Thymus (tissue), 14 donors: ENCODE measurements at places on chromosomes 11 and 22. TPM values are rescaled to one million over a fixed set of nuclear protein-coding genes. Genes with fewer than 3 reads are reported as not detected.

- H3K36me3 ChIP-seq: no peaks in the 10 kb centered on the region
- no peaks in the 10 kb centered on the region for H3K4me1 ChIP-seq
- DNase-seq: no peak
- peaks cover 29% of the 10 kb centered on the region for H3K27me3 ChIP-seq
Measured at GRCh38 chr22:39270280-39270679, 25.5 kb upstream of the PDGFB start.

GRCh38 chr11:94897330-94897768, 76.0 kb downstream of the CWC15 start:
- no peaks in the 10 kb centered on the region for H3K36me3 ChIP-seq
- no peak overlapping the region for H3K4me3 ChIP-seq
- no peak for DNase-seq
- no peaks in the 10 kb centered on the region for H3K4me1 ChIP-seq
- H3K27me3 ChIP-seq: no peaks in the 10 kb centered on the region

DNA sequence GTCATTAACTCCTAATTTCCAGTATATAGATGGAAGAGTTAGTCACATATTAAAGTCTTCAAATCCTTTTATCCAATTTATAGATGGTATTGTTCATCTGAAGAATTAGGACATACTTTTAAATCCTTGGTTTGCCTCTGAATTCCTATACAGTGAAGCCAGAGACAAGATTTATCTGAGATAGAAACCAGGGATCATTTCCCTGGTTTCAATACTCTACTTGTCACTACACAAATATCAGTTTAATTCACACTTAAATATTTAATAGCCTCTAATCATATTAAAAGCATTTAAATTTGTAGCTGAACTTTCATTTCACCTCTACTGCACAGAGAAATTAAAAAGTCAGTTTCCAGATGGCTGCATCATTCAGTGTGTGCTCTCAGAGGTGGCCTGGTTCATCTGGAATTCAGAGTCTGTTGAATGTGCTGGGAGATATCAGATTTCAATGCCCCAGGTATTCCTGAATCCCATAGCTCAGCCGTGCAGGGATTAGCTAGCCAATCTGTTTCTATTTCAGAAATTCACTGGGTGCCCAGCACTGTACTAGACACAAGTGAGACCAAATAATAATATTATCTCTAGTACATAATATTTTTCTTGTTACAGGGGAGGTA, 344.3 kb downstream of the AASDHPPT start:
- H3K27me3 ChIP-seq: no peaks in the 10 kb centered on the region
- DNase-seq: no peak
- no peaks in the 10 kb centered on the region for H3K4me1 ChIP-seq
- H3K36me3 ChIP-seq: no peaks in the 10 kb centered on the region
- no peak overlapping the region for H3K27ac ChIP-seq

GRCh38 chr11:69732910-69733309, 29.1 kb upstream of the FGF19 start:
- no peaks in the 10 kb centered on the region for H3K36me3 ChIP-seq
- peaks cover 27% of the 10 kb centered on the region for H3K27me3 ChIP-seq
- no peak overlapping the region for H3K27ac ChIP-seq

- H3K4me1 ChIP-seq: no peaks in the 10 kb centered on the region
- H3K36me3 ChIP-seq: no peaks in the 10 kb centered on the region
- H3K27ac ChIP-seq: no peak overlapping the region
- no peaks in the 10 kb centered on the region for H3K27me3 ChIP-seq
Measured at GRCh38 chr11:25734591-25735211, 597.2 kb upstream of the ANO3 start.

GRCh38 chr22:36860017-36860416, 789 bp upstream of the NCF4 start:
- no peak overlapping the region for H3K27ac ChIP-seq
- DNase-seq: no peak
- no peak overlapping the region for H3K4me3 ChIP-seq

GRCh38 chr11:45211732-45212131, 65.3 kb downstream of the PRDM11 start:
- no peaks in the 10 kb centered on the region for H3K36me3 ChIP-seq
- H3K4me3 ChIP-seq: no peak overlapping the region
- DNase-seq: no peak
- H3K27me3 ChIP-seq: no peaks in the 10 kb centered on the region
- H3K27ac ChIP-seq: no peak overlapping the region
- no peaks in the 10 kb centered on the region for H3K4me1 ChIP-seq

DNA sequence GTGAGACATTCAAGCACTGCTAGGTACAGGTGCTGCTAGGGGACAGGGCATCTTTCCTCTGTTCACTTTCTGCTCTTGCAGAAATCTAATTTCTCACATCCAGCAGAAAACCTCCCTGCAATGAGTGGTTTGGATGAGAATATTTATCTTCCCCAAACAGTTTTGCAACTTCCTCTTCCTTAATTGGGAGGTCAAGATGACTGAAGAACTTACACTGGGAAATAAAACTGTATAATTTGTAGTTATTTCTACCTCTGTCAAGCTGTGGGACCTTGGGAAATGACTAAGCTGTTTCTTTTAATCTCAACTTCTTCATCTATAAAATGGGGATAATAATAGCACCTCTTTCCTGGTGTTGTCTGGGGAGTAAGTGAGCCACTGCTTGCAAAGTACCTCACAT, 69.8 kb downstream of the PRR5L start:
- H3K27me3 ChIP-seq: peaks cover 5% of the 10 kb centered on the region
- no peak for DNase-seq
- no peaks in the 10 kb centered on the region for H3K36me3 ChIP-seq
- H3K4me3 ChIP-seq: no peak overlapping the region
- H3K27ac ChIP-seq: no peak overlapping the region

GRCh38 chr22:42560781-42561180, 7.0 kb downstream of the SERHL2 start:
- no peak for DNase-seq
- H3K4me3 ChIP-seq: no peak overlapping the region
- H3K27me3 ChIP-seq: no peaks in the 10 kb centered on the region

DNA sequence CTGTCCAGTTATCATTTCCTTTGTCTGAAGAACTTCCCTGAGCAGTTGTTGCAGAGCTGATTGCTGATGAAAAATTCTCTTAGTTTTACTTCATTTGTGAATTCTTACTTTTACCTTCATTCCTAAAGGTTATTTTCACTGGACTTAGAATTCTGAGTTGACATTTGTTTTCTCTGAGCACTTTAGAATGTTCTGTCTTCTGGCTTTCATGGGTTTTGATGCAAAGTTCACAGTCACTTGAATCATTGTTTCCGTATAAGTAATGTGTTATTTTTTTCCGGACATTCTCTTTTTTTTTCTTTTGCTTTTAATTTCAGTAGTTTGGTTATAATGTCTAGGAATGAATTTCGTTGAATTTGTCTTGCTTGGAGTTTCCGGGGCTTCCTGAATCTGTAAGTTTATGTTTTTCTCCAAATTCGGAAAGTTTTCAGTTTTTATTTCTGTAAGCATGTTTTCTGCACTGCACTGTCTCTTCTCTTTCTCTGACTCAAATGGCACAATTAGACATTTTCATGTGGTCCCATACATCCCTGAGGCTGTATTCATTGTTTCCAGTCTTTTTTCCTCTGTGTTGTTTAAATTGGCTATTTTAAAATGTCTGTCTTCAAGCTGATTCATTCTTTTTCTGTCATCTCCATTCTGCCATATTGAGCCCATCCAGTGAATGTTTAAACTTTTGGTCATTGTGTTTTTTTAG, 68.5 kb upstream of the NARS2 start:
- H3K27me3 ChIP-seq: no peaks in the 10 kb centered on the region
- DNase-seq: no peak
- no peak overlapping the region for H3K4me3 ChIP-seq

DNA sequence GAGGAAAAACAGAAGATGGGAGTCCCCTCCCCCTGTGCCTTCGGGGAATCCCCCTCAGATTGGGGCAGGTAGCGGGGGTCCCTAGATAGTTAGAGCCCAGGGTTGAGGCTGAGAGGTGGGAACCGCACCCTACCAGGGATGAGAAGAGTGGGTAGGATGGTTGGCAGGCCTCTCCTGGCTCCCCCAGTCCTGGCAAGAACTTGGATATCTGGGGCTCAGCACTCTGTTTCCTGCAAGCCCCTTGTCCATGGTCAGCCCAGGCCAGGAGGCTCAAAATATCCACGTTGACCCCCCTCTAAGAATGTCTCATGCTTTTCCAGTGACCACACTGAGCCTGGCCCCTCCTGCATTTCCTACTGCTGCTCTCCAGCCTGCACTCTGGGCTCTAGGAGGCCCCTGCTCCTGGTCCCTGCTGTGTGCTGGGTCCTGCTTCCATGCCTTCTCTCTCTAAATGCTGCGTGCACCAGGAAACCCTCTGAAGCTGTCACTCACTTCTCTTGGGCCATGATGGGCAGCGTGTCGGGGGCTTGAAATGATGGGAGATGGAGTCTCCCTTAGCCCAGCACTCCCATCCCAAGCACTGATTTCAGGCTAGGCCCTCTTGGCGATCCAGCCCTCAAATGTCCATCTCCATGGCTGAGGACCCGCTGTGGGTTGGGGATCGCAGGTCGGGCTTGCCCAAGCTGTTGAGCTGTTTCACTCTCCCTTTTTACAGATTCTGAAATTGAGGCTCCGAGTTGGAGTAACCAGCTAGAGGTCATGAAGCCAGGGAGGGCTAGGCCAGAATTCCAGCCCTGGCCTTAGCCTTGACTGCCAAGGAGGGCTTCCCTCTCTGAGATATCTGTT, 2.0 kb downstream of the MAP3K11 start:
- H3K27me3 ChIP-seq: no peaks in the 10 kb centered on the region
- peak overlapping the region; percentile 50 for H3K27ac ChIP-seq
- peaks cover 42% of the 10 kb centered on the region for H3K36me3 ChIP-seq
- H3K4me3 ChIP-seq: peak overlapping the region; percentile 87
- peaks cover 29% of the 10 kb centered on the region for H3K4me1 ChIP-seq
- no peak for DNase-seq

DNA sequence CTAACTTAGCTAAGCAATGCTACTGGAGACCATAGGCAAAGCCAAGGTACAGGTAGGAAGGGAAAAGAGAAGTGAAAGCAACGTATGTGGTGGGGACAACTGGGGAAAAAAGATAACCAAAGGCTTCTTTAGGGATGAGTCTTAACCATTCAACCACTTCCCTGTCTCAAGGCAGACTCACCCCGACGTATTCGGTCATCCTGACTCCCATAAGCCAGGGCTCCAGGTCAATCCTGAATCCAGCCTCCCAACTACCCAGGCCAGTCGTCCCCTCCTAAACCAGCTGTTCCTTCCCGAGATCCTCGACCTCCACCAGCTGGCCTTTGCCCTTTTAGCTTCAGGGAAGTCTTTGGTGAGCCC, 330 bp downstream of the ACP2 start:
- no peaks in the 10 kb centered on the region for H3K27me3 ChIP-seq
- peaks cover 24% of the 10 kb centered on the region for H3K36me3 ChIP-seq
- no peak for DNase-seq
- peak overlapping the region; percentile 67 for H3K27ac ChIP-seq
- peaks cover 14% of the 10 kb centered on the region for H3K4me1 ChIP-seq

DNA sequence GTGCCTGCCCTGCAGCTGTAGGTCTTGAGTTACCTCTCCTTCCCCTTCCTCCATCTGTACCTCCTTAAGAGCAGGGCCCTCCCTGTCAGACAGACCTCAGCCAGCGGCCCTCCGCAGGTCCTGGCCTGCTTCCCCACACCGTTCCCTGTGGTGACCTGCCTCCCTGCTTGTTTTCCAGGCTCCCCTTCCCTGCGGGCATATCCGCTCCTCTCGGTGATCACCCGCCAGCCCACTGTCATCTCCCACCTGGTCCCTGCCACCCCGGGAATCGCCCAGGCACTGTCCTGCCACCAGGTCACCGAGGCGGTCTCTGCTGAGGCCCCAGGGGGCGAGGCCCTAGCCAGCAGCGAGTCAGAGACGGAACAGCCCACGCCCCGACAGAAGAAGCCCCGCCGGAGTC, 60.9 kb downstream of the BARX2 start:
- H3K4me3 ChIP-seq: no peak overlapping the region
- H3K4me1 ChIP-seq: no peaks in the 10 kb centered on the region
- no peak for DNase-seq
- no peaks in the 10 kb centered on the region for H3K36me3 ChIP-seq
- H3K27ac ChIP-seq: no peak overlapping the region

GRCh38 chr11:129392995-129393394, 17.3 kb downstream of the BARX2 start:
- H3K27ac ChIP-seq: no peak overlapping the region
- no peaks in the 10 kb centered on the region for H3K27me3 ChIP-seq
- no peaks in the 10 kb centered on the region for H3K36me3 ChIP-seq

- no peak overlapping the region for H3K27ac ChIP-seq
- H3K27me3 ChIP-seq: no peaks in the 10 kb centered on the region
- no peak overlapping the region for H3K4me3 ChIP-seq
- no peaks in the 10 kb centered on the region for H3K4me1 ChIP-seq
Measured at GRCh38 chr11:79189601-79190000, 251.2 kb downstream of the TENM4 start.

DNA sequence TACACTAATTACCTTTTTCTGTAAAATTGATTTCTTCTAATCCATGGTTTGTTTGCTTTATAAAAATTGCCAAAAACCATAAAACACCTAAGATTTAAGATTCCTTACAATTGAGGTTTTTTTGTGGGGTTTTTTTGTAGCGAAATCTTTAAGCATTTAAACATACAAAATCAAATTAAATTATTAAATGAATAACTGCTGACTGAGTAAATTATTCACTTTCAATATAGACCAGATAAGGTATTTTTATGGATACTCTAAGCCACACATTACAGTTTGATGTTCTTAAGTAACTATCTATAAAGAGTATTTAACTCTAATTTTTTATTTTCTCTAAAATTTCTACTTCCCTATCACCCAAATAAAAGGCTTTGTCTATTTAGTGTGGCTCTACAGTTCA, 55.5 kb downstream of the PIK3C2A start:
- DNase-seq: no peak
- H3K27me3 ChIP-seq: no peaks in the 10 kb centered on the region
- no peak overlapping the region for H3K27ac ChIP-seq
- H3K4me3 ChIP-seq: no peak overlapping the region

GRCh38 chr11:44985721-44986120, 35.0 kb upstream of the TP53I11 start:
- no peaks in the 10 kb centered on the region for H3K36me3 ChIP-seq
- H3K27me3 ChIP-seq: no peaks in the 10 kb centered on the region
- H3K27ac ChIP-seq: no peak overlapping the region
- H3K4me1 ChIP-seq: peaks cover 7% of the 10 kb centered on the region

- peaks cover 56% of the 10 kb centered on the region for H3K36me3 ChIP-seq
- H3K27me3 ChIP-seq: no peaks in the 10 kb centered on the region
- no peak overlapping the region for H3K27ac ChIP-seq
- H3K4me1 ChIP-seq: peaks cover 14% of the 10 kb centered on the region
- DNase-seq: no peak
Measured at GRCh38 chr11:61793829-61794204, 1.1 kb downstream of the FEN1 start.

- peak overlapping the region; percentile 57 for H3K4me3 ChIP-seq
- H3K27me3 ChIP-seq: peaks cover 60% of the 10 kb centered on the region
- H3K36me3 ChIP-seq: no peaks in the 10 kb centered on the region
- peaks cover 7% of the 10 kb centered on the region for H3K4me1 ChIP-seq
- DNase-seq: no peak
- H3K27ac ChIP-seq: no peak overlapping the region
Measured at GRCh38 chr11:59551659-59552521, 40.6 kb downstream of the OR4D9 start.

The SH3BP1 gene
- total RNA-seq: 21.3 TPM

The SOX6 gene
- total RNA-seq: 3.0 TPM

The PATE4 gene
- total RNA-seq: not detected

The CCDC73 gene
- 0.05 TPM for total RNA-seq

The EHF gene
- 0.76 TPM for total RNA-seq

The KRTAP5-7 gene
- total RNA-seq: not detected

The OR2AT4 gene
- not detected for total RNA-seq

The SAA4 gene
- 0.61 TPM for total RNA-seq

The C11orf87 gene
- total RNA-seq: not detected

The FAM118A gene
- 24.1 TPM for total RNA-seq

The MEI1 gene
- 9.2 TPM for total RNA-seq
